Muscle of leg (tissue), 16 donors: ENCODE measurements at places on chromosomes 1 and 21. TPM values are rescaled to one million over a fixed set of nuclear protein-coding genes. Genes with fewer than 3 reads are reported as not detected.

The TMEM61 gene
- total RNA-seq: 0.04 TPM

DNA sequence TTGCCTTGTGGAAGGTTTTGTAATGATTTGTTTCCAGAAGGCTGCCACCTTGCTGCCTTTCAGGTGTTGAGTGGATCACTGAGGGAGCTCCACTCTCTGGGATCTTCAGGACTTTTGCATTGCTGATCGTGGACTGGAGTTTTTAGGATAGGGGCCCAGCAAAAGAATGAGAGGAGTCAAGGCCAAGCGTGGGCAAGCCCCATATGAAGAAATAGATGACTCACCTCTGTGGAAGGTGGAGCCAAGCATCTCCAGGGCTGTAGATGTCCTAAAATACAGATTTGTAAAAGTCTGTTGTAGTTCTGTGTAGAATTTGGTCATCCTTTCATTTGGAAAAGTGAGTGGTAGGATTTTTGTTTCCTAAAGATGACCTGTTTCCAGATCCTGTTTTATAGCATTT is 67.0 kb downstream of the ST3GAL3 start:
- DNase-seq: no peak

GRCh38 chr1:234570329-234571120 is 39.5 kb downstream of the IRF2BP2 start:
- no peak for DNase-seq

- DNase-seq: no peak
Measured at GRCh38 chr21:33238565-33239255, 9.0 kb downstream of the IFNAR2 start.

- DNase-seq: peak; percentile 9
Measured at GRCh38 chr1:110565565-110565964, 40.6 kb downstream of the KCNA2 start.

The ARHGEF2 gene
- 100 TPM for total RNA-seq

The ARHGEF16 gene
- 0.40 TPM for total RNA-seq

DNA sequence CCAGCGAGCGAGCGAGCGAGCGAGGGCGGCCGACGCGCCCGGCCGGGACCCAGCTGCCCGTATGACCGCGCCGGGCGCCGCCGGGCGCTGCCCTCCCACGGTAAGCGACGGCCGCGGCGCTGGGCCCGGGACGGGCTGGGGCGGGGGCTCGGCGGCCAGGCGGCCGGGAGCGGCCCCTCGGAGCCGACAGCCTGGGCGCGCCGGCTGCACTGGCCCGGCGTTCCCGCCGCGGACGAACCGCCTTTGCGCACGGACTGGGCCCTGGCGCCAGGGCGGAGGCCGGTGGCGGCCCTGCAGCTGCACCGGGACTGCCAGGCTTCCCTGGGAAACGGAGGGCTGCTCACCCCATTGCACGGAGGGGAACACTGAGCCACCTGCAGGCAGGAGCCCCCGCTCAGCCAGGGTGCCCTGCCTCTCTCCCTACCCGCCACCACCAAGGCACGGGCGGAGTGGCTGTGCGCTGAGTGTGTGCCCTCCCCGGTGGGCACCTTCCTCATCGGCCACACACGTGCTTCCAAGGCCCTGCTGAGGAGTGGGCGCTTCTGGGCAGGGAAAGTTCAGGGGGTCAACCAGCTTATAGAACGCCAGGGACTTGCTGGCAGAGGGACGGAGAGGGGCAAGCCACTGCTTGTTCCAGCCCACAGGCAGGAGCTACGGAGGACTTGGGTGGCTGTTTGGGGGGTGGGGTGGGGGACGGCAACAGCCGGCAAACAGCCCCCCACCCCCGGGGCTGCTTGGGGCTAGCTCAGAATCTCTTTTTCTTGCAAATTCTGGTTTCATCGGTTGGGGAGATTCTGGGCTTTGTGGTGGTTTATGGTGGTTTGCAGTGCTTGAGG is 532 bp downstream of the CSF1 start:
- peak; percentile 40 for DNase-seq

GRCh38 chr21:23809573-23809972 is 1797.7 kb downstream of the MRPL39 start:
- DNase-seq: no peak

The NID1 gene
- 92.3 TPM for total RNA-seq

DNA sequence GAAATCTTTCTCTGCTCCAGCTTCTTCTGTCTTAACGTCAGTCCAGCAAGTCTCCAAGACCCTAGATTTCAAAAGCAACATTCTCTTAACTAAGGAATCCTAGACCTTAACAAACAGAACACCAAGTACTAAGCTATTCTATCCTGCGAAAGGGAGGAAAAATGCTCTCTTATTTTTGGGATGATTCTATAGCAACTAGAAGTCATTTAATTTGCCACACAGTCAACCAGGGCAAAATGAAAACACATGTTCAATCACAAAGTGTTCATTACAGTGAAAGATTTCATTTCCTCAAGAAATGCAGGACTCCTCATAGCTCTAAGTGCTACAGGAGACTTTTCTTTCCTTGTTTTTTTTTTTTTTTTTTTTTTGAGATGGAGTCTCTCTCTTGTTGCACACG is 36.2 kb upstream of the DOCK7 start:
- DNase-seq: no peak

DNA sequence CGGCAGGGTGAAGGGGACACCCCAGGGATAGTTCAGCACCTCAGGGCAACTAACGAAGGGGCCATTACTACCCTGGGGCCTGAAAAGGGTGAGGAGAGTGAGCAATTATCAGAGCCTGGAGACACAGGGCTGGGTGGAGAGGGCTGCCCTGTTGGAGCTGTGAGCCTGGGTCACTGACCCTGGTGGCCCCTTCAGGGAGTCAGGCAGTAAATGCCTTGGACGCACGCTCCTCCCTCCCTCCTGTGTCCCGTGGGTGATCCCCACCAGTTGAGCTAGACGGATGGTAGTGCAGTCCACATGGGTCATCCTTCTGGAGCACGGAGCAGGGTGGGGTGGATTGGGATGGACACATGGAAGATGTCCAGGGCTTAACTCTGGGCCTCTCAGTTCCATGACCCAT is 305.3 kb downstream of the PTPRU start:
- DNase-seq: no peak

DNA sequence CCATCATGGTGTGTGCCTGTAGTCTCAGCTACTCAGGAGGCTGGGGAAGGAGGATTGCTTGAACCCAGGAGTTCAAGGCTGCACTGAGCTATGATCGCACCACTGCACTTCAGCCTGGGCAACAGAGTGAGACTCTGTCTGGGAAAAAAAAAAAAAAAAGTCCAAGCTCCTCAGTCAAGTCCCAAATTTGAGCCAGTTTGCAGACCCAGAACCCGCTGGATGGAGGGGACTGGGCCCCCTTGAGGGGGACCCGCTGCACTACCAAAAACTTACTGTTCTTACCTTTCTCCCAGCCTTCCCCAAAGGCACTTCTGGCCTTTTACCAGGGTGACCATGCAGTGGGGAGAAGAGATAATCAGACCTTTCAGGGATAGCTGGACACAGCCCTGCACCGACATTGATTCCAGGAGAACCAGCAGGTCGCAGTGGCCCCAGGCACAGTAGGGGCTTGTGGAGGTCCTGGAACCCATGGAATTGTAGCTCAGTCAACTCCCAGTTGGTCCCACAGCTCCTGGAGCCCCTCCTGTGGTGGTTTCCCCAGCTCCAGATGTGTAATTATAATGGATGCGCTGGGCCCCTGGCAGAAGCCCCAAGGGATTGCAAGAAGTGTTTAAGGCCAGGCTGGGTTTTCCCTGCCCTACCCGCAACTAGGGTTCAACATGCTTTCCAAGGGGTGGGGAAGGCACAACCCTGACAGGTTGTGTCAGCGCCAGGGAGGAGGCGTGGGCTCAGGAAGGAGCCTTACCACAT is 4.1 kb upstream of the WNT9A start:
- no peak for DNase-seq

DNA sequence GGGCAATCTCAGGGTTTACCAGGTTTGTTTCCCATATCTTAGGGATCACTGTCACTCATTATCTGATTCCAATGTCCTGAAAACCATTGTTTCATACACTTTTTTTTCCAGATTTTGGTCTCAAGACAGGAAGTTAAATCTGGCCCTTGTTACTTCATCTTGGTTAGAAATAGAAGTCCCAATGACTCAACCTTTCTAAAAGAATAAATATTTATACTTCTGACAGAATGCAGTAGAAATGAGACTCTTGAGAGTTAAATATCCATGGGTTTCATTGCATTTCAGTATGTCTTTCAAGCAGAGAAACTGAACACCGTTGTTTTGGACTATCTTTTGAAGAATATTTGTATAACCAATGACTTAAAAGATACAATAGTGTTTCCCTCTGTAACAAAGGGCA is 19.8 kb upstream of the VCAM1 start:
- DNase-seq: no peak

- peak; percentile 9 for DNase-seq
Measured at GRCh38 chr1:4830707-4831106, 176.3 kb downstream of the AJAP1 start.

The RORC gene
- 8.6 TPM for total RNA-seq
